ENCODE measurements at places on chromosomes 1 and 21.

GRCh38 chr1:154714638-154715037 is 106.7 kb upstream of the ADAR start:
- DNase-seq: no peak

DNA sequence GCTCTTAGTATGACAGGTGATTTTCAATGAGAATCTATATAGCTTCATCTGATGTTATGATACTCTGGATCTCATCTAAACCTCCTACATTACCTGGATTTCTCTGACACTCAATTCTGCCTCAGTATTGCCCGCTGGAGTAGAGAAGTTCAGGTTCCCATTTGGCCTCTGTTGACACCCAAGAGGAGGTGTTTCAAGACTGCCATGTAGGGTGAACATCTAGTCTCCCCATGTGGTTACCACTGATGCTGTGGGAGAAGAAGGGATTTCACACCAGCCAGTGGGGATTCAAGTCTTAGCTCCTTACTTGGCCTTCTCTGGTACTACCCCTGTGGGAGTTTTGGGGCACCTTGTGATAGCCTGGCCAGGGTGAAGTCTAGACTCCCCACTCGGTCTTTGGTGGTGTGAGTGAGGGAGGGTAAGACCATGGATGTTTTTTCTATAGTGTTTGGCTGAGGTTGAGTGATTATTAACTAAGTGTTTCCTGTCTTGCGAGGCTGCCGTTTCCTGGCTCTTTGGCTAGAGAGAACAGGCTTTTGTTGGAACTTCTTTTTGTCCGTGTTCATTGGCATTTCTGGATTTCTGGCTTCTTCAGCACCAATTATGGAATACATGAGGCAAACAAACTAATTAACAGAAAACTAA is 90.7 kb downstream of the RHOU start:
- no peak for DNase-seq

- DNase-seq: peak; percentile 36
Observed at GRCh38 chr1:22452481-22452957, 868 bp downstream of the ZBTB40 start.

DNA sequence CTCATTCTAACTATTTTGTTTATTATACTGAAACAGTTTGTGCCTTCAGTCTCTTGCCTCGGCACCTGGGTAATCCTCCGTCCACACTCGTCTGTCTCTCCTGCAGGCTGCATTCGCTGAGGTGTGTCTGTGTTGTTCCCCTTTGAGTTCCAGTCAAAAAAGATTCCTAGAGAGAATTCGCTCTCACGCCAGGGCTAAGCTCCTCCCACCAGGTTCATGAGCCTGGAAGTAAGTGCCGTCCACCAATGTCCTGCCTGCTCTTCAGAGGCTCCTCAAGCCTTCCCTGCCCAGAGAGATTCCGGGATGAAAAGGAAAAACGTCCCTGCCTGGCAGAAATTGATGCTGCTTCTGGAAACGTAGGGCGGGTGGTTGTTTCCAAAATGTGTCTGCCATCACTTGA is 12.9 kb downstream of the KIAA2013 start:
- no peak for DNase-seq

DNA sequence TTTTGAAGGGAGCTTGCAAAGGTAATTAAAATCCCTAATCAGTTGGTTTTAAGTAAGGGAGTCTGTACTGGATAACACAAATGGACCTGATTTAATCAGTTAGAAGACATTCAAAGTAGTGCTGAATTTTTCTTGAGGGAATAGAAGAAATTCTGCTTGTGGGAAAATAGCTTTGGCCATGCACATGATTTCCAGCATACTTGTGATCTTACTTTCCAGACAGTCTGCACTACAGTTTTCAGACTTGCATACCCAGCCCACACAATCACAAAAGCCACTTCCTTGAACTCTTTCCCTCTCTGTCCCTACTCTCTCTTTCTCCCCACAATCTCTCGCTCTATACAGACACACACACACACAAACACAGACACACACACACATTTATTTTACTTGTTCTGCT is 852.1 kb downstream of the PLA2G4A start:
- no peak for DNase-seq

DNA sequence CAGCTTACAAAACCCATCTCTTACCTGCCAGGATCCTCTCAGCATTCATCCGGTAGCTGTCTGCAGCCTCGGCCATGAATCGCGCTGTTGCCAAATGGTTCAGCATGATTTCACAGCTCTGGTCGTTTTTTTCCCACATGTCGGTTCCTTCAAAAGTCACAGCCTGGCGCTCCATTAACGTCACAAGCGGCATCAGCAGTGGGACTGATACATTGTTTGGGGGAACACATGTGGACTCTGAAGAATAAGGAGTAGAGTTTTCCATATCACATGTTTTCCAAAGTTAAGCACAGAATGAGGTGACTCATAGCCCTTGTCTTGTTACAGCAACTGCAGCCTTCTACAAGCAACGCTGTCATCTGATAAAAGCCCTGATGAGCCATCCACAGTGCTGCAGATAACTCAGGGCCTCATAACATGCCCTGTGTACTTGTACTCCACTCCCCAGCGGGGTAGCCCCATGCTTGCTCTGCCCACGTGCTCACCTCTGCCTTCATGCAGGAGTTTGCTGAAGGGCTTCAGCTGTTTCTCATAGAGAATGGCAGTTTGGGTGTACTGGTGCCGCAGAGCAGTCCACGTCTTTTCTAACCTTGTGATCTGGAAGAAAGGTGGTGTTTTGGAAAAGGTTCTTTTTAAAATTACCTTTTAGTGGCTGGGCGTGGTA is 114.2 kb downstream of the BCAR3 start:
- peak; percentile 53 for DNase-seq
